ENCODE measurements at places on chromosomes 4 and X.

DNA sequence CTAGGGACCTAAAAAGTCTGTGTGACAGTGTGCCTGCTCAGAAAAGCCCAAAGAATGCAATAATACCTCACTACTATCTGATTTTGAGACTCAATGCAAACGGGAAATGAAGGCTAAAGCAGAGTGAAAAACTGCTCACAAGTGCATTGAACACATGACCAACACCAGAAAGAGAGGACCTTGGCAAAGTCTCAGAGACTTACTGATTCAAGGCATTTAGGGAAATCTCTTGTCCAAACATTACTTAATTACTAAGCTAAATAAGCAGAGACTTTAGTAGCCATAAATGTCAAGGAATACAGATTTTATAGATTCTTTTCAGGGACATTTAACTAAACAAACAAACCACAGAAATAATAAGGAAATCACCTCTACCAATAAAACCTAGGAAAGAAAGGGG is 916.0 kb downstream of the FSTL5 start:
- DNase-seq = no peak

DNA sequence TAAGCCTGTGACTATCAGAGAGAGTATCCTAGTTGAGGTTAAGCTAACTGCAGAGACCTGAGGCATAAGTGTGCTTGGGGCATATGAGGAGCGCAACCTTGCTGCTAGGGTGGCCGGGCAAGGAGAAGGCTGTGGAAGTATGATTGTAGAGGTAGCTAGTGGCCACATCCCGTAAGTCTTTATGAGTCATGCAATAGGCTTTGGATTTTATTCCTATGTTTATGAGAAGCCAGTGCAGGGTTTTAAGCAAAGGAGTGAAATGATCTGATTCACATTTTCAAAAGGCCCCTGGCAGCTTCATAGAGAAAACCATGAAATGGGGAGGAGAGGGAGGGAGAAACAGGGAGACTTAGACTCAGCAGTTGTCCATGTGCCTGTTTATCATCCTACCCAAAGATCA is 92.1 kb upstream of the WDFY3 start:
- no peak for DNase-seq

DNA sequence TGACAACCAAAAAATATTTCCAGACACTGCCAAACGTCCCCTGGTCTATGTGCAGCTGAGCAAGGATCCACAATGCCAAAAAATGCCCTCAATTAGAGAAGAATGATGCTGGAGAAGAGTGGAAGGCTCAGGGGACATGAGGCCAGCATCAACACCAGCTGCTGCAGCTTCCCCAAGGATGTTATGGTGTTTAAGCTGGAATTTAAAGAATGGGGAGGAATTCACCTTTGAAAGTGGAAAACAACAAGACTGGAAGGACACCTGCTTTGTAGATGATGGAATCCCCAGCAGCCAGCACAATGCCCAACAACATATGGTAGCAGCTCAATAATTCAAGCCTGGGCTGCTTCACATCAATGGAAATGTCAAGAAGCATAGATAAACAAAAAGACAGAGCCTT is 20.3 kb upstream of the SMPX start:
- DNase-seq = no peak

- DNase-seq = no peak
These were observed 3.2 kb upstream of the AMMECR1 start for GRCh38 chrX:110321081-110321480.

- no peak for DNase-seq
These were observed 20.6 kb downstream of the SH3D19 start for GRCh38 chr4:151304755-151305154.

- DNase-seq = no peak
These were observed 157.7 kb downstream of the AFAP1 start for GRCh38 chr4:7781993-7782392.

DNA sequence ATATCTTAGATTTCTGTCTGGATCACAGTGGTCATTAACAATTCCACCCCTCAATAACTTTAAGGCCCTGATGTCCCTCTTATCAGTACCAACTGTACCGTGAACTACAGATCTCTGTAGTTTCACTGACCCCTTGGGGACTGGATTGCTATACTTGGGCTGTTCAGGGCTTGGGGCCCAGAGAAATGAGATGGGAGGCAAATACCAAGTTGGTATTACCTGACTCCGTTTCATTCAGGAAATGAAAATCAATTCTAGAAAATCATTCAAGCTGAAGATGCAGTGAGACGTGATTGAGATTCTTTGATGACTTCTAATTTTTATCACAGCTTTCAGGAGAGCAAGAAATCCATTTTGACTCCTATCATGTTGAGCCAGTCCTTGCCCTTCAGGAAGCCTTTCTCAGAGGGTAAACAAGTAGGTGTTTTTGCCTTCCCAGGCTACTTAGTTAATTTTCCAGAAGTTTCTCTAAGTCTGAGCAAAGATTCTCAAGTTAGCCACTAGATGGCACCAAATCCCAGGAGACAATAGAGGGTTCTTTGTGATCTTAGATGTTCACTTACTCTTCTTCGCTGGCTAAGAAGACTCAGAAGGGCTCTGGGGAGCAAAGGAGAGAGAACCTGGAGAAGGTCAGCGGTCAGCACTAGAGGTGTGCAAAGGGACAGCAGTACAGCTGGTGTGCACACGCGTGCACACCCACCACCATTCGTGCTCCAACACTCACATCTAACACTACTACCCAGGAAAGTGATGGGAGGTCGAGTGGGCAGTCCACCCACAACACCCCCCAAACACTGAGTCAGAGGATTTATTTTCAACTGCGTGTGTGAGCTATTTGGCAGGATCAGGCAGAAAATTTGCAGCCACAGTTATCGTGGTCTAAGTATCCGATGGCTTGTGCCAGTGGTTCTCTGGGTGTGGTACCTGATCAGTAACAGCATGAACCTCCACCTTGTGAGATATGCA is 7.4 kb downstream of the HNRNPH2 start:
- DNase-seq = no peak

DNA sequence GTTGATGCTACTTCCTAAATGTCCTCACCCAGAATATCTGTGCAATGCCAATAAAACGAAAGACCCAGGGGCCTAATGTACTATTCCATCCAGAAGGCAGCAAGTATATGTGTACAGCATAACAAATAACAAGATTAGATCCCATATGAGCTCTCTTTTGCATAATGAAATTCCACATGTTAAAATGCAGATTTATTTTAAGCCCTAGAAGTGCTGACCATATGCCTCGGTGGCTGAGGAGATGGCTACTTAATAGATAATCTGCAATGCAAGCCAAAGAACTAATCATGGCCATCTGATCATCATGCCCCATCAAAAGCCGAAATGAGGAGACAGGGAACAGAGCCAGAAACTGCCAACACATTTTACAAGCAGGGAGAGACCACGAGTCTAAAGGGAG is 293.5 kb downstream of the KCNIP4 start:
- DNase-seq = no peak

- DNase-seq = no peak
These were observed 508.4 kb downstream of the IL15 start for GRCh38 chr4:142144813-142145212.

- DNase-seq = no peak
These were observed 163.3 kb upstream of the SPRY1 start for GRCh38 chr4:123233136-123233768.

DNA sequence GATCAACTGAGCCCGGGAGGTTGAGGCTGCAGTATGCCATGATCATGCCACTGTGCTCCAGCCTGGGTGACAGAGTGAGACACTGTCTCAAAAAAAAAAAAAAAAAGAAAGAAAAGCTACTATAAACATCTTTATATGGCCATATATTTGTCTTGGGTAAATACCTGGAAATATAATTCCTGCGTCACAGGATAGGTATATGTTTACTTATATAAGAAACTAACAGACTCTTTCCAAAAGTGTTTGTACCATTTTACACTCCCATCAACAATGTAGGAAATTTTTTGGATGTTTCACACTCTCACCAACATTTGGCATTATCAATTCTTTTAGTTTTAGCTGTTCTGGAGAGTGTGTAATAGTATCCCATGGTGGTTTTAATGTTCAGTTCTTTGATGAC is 12.8 kb downstream of the P2RY4 start:
- no peak for DNase-seq

DNA sequence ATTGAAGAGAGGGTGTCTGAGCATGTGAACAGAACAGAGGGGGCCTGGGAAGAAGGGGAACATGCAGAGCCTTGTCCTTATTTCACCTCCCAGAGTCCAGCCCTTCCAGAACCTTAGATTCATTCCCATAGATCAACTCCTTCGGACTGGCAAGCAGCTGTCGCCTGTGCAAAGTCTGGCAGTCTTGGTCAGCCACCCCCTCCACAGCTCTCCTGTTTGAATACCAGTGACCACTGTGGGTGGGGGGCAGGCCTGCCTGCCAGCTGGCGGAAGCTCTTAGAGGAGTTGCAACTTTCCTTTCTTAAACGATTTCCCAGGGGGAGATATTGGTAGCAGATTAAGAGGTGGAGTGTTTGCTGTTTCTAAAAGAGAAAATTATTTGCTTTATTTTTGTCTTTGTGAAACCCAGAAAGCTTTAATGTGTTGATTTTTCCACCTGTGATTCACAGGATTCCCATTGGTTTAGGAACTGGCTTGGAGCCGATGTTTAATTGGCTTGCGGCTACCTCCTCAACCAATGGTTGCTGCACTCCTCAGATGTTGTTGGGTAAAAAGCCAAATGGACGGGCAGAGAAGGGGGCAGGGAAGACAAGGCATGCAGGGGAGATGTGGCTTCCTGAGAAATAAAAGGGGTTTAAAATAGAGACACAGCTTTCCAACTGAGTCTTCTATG is 62.2 kb upstream of the PRPS1 start:
- DNase-seq = no peak

GRCh38 chr4:15598644-15599043 is 56.5 kb downstream of the FBXL5 start:
- DNase-seq = no peak

DNA sequence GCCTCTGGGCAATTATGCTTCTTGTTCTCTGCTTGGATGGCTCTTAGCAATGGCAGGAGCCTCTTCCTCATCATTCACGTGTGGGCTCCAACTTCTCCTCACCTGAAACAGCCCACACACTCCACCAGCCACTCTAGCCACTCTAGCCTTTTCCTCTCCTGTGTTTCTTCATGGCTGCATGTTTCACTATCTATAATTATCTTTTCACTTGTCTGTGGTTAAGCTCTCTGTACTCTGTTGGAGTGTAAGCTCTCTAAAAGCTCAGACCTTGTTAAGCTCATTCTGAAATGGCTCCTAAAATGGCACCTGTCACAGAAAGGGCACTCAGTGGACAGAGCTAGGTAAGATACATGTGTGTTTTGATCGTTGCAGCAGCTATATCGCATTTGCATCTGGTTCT is 80.0 kb downstream of the SH3KBP1 start:
- DNase-seq = no peak

DNA sequence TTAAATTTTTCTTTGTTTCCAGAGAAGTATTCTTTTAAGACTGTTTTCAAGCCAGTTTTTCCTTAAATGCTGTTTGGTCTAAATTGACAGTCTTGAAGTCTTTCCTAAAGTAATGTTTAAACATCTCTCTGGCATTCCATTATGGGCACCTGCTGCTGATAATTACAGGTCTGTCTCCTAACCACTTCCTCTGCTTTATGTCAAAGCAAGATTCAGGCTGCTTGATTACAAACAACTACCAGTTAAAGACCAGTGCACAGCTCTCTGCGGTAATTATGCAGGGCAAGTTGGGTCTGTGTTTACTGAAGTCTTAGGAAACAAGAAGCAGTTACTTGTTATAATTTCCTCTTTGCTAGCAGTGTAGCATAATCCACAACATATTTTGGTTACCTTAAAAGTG is 17.6 kb downstream of the UNC5C start:
- no peak for DNase-seq

DNA sequence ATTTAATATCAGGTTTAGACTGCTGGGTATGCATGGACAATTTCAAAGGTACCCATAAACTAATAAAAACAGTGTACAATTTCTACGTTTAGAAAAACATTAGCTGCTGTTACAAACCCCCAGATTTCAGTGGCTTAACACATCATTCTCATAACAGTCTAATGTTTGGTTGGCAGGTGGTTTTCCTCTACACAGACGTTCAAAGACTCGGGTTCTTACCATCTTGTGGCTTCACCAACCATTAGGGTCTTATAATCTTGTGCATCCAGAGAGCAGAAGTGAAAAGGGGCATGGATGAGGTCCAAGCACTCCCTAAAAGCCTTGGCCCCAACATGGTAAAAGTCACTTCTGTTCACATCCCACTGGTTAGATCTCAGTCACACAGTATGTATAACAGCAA is 71.6 kb downstream of the SH3RF1 start:
- DNase-seq = no peak

DNA sequence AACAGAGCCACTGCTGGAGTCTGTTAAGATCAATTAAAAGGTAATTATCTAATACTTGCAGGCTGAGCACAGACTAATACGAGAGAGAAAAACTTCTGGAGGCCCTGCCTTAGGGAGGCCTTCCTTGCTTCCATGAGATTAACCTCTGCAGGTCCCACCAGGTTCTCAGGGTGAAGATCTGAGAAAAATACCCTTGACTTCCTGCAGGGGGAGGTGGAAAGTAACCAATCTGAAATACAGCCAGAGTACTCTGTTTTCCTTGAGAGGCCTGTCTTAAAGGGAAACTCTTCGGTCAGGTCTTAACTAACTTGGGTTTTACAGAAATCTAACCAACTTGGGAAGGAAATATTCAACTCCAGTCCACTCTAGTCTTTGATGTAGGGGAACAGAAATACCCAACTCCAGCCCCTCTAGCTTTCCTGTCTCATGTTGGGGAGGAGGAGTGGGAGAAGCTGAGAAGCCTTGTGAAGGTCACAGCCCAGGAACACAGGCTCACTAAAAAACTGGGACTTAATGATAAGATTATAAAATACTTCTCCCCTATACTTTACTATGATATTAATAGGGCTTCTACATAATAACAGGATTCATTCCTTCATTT is 77.1 kb downstream of the TBCK start:
- DNase-seq = no peak

- no peak for DNase-seq
These were observed 417.8 kb upstream of the LCORL start for GRCh38 chr4:18439311-18439710.

DNA sequence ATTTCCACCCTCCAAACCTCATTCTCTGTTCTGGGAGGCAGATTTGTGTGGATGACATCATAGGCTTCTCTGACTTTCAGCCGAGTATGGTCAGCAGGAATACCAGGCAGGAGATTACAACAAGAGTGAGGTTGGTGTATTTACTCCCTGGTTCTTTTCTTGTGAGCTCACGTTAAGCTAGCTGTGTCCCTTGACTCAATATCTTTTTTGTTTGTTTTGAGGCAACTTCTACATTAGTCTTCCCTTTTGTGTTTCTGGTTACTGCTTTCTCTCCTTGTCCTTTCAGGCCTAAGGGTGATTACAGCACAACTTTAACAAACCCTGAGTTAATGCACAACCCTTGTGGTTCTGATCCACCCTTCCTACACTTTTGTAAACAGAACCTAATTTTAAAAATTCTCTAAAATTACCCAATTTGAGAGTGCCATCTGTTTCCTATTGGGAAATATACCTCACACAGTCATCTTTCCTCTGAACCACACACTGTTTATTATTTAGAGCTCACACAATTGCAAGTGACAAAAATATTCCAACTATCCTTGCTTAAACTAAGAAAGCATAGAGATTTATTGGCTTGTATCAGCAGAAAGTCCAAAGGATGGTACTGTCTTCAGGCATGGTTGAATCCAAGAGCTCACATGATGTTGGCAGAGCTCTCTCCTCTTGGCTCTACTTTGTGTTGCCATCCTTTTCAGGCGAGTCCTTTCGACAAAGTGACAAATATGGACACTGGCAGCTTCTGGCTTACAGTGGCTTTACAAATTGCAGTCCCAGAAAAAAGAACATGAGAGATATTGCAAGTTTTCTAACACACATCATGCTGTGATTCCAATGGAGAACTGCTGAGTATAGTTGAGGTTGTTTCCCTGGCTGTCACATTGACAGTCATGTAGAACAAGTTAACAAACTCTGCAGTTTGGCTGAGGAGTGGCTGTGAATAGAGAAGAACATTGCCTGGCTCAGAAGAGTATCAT is 150.5 kb upstream of the DDIT4L start:
- no peak for DNase-seq

All from stimulated activated CD4-positive, alpha-beta T cell treated with anti-CD3 and anti-CD28 coated beads, Interleukin-12 subunit alpha, Interleukin-12 subunit beta, amount 100 ng/mL, for 24 hours (primary cell).